ENCODE measurements at places on chromosomes 4 and X. TPM values are rescaled to one million over a fixed set of nuclear protein-coding genes. Genes with fewer than 3 reads are reported as not detected.

VSIG1 gene
- 0.46 TPM for total RNA-seq

DNA sequence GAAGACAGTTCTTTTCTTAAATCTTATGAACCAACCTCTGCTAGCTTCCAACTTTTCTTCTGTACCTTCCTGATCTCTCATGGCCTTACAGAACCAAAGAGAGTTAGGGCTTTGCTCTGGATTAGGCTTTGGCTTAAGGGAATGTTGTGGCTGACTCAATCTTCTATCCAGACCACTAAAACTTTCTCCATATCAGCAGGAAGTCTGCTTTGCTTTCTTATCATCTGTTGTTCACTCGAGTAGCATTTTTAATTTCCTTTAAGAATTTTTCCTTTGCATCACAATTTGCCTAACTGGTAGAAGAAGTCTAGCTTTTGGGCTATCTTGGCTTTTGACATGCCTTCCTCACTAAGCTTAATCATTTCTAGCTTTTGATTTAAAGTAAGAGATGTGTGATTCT lies 167.0 kb downstream of the TBCK start:
- no peak overlapping the region for H3K4me3 ChIP-seq
- DNase-seq: no peak
- no peak overlapping the region for H3K27ac ChIP-seq
- no peaks in the 10 kb centered on the region for H3K27me3 ChIP-seq
- no peaks in the 10 kb centered on the region for H3K36me3 ChIP-seq
- no peaks in the 10 kb centered on the region for H3K4me1 ChIP-seq

GRCh38 chr4:18342847-18343246 lies 321.3 kb upstream of the LCORL start:
- no peak overlapping the region for H3K4me3 ChIP-seq
- no peak overlapping the region for H3K27ac ChIP-seq
- no peaks in the 10 kb centered on the region for H3K36me3 ChIP-seq
- H3K4me1 ChIP-seq: no peaks in the 10 kb centered on the region
- H3K27me3 ChIP-seq: no peaks in the 10 kb centered on the region
- DNase-seq: no peak

GRCh38 chr4:27428661-27429060 lies 568.0 kb downstream of the STIM2 start:
- no peaks in the 10 kb centered on the region for H3K4me1 ChIP-seq
- no peaks in the 10 kb centered on the region for H3K27me3 ChIP-seq
- no peaks in the 10 kb centered on the region for H3K36me3 ChIP-seq

KCNIP4 gene
- 0.15 TPM for total RNA-seq
